ENCODE measurements at places on chromosomes 3 and 15.

GRCh38 chr3:107432646-107433045, 55.4 kb downstream of the CCDC54 start:
- DNase-seq, result no peak

DNA sequence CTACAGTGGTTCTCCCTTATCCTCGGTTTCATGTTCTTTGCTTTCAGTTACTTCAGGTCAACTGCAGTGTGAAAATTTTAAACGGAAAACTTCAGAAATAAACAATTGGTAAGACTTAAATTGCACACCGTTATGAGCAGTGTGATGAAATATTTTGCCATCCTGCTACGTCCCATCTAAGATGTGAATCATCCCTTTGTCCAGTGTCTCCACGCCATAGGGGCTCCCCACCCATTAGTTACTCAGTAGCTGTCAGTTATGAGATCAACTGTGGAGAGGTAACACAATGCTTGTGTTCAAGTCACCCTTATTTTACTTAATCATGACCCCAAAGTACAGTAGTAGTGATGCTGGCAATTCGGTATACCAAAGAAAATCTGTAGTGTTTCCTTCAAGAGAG, 47.4 kb downstream of the TJP1 start:
- no peak for DNase-seq

- DNase-seq, result peak; percentile 85
Measured at GRCh38 chr15:74545776-74546656, 5.0 kb downstream of the ARID3B start.

- no peak for DNase-seq
Measured at GRCh38 chr3:149844091-149844490, 31.1 kb downstream of the RNF13 start.

DNA sequence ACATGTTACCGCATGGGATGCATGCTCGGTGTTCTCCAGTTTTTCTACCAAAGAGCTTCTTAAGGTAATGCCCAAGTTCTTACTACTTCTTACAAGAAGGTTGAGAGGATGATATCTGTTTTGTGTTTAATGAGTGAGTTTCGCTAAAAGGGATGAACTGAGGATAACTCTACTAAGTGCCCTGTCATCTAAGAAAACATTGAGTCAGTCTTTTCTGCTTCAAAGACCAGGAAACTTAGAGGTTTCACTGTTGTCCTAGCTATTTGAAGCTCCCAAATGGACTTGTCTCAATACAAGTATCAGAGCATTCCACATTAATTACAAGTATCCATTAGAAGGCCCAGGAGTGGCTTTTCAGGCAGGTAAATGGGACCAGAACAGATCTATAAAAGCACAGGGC, 296.2 kb downstream of the KBTBD8 start:
- DNase-seq, result no peak

DNA sequence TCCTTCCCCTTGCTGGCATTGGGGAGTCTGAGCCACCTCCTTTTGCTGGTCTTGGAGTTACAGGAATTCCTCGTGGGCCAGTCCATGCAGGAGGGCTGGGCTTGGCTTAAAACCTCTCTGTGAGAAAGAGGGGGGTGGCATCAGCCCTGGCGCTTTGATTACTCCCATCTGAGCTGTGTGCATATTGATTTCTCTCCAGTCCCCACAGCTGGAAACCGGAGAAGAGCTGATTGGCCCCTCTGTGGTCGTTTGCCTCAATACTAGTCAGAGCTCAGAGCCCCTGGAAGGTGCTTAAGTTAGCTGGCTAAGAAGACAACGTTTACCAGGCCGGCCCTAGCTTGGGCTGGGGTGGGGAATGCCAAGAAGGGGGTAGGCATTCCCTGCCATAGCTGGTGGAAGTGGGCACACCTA, 4.0 kb upstream of the RASGRF1 start:
- no peak for DNase-seq

- DNase-seq, result no peak
Measured at GRCh38 chr3:115999613-116000012, 376.3 kb downstream of the GAP43 start.

DNA sequence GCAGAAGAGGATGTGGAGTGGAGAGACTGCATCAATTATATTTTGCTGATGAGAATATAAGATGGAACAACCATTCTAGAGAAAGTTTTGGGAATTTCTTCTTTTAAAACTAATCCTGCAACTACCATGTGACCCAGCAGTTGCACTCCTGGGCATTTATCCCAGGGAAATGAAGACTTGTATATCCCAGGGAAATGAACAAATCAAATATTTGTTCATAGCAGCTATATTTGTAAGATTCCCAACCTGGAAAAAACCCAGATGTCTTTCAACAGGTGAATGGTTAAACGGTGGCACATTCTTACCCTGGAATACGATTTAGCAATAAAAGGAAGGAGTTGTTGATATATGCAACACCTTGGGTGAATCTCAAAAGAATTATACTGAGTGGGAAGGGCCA, 385.3 kb upstream of the TPRG1 start:
- no peak for DNase-seq

DNA sequence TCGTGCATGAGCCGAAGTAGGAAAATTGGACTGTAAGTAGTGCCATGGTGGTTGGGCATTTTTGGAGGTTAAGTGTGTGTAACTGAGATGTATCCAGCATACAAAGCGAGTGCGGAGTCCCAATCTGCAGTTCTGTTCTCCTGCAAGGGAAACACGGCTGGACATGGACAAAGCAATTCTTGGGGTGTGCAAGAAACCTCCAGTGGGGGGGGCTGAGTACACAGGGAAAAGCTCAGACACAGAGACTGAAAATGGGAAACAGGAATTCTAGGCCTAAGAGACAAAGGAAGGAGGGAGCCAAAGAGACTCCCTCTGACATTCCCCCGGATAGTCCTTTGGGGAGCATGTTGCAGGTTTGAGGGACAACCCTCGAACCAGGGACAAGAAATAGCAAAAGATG, 83.2 kb upstream of the PLSCR4 start:
- DNase-seq, result no peak

DNA sequence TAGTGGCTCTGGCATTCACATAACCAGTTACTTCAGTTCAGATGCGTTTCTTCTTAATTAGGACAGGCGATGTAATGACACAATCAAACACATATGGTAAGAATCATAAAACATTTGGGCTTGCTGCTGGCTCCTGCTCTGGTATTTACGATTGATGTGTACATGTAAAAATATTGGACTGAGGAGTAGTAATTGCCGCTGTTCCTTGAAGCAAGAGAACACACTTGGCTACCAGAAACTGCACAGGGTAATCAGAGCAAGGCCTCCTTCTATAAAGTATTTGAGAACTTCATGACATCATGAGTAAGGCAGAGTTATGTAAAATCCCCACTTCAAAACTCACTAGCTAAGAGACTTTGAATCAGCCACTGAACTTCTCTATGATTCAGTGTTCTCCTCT, 158.1 kb downstream of the SSR3 start:
- no peak for DNase-seq

DNA sequence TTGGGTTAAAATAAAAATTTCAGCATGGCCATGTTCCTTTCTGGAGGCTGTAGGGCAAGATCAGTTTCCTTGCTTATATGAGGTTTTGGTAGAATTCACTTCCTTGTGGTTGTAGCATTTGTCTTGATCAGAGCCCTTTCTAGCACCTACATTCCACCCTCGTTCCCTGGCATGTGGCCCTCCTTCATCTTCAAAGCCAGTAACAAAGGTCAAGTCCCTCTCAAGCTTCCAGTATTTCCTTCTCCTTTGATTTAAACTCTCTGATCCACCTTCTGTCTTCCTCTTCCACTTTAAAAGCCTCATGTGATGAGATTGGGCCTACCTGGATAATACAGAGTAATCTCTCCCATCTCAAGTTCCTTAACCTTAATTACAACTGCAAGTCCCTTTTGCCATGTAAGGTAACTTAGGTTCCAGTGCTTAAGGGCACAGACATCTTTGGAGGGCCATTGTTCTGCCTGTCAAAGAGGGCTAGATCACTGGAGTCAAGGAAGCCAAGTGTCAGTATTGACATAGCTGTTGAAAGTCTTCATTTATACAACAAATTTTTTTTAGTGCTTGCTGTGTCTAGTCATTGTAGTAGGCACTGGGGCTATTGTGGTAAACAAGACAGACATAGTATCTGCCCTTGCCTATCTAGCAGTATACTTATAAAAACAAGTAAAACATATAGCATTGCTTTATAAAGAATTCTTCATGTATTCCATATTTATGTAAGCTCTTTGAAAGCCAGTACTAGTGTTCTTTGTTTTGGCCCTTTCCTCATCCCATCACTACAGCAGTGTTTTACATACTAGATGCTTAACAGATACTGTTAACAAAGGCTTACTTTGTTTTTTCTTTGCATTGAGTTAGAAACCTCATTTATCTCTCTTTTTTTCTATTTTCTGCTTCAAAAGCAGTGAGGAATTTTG, 40.7 kb downstream of the GLCE start:
- DNase-seq, result no peak

DNA sequence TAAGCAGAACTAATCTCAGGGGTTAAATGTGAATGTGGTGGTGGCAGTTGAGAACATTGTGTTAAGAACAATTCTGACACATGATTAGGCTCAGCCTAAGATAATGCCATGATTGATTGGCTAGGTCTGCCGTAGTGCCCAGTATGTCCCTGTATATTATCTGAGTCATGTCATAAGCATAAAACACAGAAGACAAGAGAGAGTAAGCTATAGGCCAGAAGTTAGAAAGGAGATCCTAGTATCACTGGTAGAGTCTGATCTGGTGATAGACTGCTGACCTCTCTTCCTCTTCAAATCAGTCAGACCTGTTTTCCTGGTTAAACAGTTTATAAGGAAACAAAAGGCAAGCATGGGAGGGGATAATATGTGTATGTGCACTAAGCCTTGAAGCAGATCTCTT, 30.1 kb upstream of the ATP8B4 start:
- no peak for DNase-seq

- DNase-seq, result peak; percentile 50
Measured at GRCh38 chr3:52444860-52445793, at the start of gene SEMA3G. Gene SEMA3G, minus strand, starts transcription at chr3:52445103. Its CDS starts 76 bp downstream, at chr3:52445027.

- no peak for DNase-seq
Measured at GRCh38 chr3:64685800-64686445, 1.9 kb downstream of the ADAMTS9 start.

DNA sequence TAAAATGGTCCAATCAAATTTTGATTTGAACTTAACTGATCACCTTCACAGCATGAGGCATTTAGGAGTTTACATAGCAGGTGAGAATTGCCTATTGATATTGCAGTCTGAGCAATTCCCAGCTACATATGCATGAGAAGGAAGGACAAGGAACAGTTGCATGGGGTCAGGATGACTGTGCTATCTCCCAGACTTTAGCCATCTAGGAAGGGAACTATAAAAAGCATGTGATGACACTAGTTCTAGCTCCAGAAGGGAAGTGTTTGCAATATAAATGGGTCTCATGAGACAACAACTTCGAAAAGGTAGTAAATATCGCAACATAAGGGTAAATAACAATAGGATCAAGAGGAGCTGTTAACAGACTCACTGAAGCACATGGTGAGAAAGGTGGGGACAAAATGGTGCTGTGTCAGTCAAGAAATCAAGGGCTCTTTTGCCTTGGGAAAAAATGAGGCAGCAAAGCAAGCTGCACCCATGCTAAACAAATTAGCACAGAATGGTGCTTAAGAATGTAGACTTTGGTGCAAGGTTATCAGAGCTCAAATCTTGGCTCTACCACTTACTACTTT, 90.4 kb upstream of the SLC2A2 start:
- no peak for DNase-seq

DNA sequence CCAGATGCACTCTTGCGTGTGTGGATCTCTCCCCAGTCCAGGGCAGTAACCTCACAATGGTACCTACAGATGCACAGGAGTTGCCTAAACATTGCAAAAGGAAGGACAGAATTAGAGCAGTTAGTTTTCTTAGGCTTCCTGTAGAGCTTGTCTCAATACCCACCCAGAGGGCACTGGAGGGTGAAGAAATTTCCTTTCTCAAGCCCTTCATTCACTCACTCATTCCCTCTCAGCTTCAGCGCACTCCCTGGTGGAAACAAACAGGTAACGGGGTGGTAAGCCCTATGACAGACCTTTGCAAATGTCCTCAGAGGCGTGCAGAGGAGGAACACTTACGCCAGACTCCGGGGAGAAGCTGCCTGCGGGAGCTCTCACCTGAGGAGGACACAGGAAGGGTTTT, 267.4 kb upstream of the HES1 start:
- no peak for DNase-seq

DNA sequence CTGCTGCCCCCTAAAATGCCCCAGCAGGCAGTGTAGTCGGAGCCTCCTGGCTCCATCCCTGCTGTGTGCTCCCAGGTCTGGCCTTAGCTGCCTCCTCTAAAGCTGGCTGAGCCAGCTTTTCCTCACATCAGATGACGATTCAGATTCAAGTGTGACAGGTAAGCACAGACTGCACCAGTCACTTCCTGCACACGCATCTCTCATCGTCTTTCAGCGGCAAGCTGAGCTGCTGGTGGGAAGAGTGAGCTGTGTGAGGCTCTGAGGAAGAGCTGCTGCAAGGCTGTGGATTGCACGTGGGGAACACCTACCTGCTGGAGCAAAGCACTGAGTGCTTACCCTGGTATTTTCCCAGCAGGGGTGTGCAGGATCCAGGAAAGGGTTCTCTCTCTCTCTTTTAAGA, 88.4 kb upstream of the RPL32 start:
- no peak for DNase-seq

- no peak for DNase-seq
Measured at GRCh38 chr3:197496746-197497125, 59.0 kb downstream of the BDH1 start.

DNA sequence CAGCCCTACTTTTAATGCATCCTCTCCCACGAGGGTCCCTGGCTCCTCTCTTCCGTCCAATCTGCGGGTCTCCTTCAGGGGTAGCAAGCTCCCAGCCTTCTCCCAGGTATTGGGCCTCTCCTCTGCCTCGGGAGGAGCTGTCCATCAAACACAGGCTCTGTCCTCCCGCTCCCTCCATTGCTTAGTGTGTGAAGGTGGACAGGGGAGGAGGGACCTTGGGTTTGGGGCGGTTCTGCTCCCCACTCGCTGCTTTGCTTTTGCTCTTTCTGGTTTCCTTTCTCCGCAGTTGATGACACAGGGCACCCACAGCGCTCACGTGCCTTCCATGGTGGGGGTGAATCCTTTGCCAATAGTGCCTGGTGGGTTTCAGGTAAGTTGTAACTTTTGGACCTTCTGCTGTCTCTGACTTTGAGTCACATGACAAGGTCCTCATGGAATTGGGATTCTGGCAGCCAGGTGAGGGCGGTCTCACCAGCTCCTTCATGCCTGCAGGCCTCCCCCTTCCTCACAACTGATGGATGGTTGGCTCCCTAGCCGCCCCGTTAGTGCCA, 18.9 kb downstream of the MUC20 start:
- DNase-seq, result no peak

DNA sequence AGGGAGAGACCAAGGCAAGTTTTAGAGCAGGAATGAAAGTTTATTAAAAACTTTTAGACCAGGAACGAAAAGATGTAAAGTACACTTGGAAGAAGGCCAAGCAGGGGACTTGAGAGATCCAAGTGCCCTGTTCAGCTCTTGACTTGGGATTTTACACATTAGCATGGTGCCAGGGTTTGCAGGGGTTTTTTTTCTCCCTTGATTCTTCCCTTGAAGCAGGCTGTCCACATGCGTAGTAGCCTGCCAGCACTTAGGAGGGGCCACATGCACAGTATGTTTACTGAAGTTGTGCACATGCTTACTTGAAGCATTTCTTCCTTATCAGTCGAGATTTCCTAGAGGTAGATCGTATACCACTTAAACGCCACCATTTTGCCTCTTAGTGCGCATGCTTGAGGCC, 277.5 kb upstream of the AGTR1 start:
- no peak for DNase-seq

GRCh38 chr15:76176487-76177085, 116.8 kb downstream of the TMEM266 start:
- DNase-seq, result no peak
